ENCODE measurements at places on chromosomes 6 and 20. TPM values are rescaled to one million over a fixed set of nuclear protein-coding genes. Genes with fewer than 3 reads are reported as not detected.

The WFDC12 gene
- not detected for total RNA-seq

The STMN3 gene
- 2.7 TPM for total RNA-seq

The SLC4A11 gene
- 2.5 TPM for total RNA-seq

The POLR3F gene
- total RNA-seq = 11.7 TPM

The TXLNB gene
- total RNA-seq = not detected

The OPN5 gene
- total RNA-seq = not detected

The ESF1 gene
- 12.6 TPM for total RNA-seq

The PSMB9 gene
- total RNA-seq = 6.9 TPM

The DPPA5 gene
- not detected for total RNA-seq

The CNR1 gene
- total RNA-seq = not detected

The TP53TG5 gene
- not detected for total RNA-seq

The CAP2 gene
- 66.0 TPM for total RNA-seq

The CDSN gene
- not detected for total RNA-seq
